ENCODE measurements at places on chromosomes 2 and 18.

DNA sequence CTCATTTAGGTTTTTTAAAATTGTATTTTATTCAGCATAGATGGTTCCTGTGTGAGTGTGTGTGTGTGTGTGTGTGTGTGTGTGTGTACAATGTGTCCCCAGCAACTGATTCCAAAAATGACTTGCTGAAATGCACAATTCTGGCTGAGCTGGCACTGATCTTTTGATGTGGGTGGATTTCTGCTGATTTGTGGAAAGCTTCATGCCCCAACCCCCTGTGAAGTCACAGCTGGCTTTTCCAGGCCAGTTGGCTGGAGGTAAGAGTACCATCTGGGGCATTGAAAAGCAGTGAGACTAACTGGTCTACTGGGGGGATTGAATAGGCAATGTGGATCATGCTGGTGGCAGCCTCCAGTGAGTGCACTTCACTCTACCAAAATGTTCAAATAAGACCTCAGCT, 187.2 kb downstream of the LRRTM1 start:
- no peak for DNase-seq

DNA sequence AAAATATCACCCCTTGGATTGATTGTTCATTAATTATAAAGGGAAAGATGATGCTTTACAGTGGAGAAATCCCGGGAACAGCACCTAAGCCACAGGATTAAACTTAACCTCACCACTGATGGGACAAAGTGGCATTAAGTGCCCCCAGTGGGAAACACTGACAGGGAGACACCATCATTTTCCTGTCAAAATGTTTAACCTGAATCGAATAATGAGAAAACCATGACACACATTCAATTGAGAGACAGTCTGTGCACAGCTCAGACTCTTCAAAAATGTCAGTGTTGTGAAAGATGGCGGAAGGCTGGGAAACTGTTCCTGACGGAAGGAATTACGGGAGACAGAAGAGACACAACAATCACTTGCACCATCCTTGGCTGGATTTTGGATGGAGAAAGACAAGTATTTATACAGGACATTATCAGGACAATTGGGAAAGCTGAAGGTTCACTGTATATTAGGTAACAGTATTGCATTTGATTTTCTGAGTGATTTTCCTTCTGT, 111.8 kb upstream of the ASB18 start:
- DNase-seq: no peak

DNA sequence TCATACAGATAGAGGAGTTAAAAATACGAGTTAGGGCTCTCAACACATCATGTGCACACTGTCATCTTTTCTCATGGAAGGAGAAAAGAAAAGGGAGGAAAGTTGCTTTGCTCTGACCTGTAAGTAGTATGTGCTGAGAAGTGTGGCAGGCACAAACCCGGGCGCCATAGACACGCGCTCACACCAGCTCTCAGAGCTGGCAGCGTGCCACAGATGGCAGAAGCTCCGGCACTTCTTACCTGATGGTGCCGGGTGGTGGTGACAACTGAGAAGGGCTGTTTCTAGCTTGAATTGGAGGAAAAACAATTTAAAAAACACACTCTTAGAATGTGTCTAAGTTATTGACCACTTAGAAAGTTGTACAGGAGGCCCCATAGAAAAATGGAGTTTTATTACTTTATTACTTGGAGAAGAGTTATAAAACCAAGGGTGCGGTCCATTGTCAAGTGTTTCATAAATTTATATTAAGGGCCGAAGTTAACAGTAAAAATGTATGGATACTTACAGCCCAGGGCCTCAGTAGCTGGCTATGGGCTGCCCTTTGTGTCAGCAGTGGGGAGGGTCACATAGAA, 92.2 kb downstream of the DPP4 start:
- DNase-seq: no peak

- DNase-seq: no peak
Observed at GRCh38 chr2:174788291-174788929, 24.1 kb upstream of the CHRNA1 start.
